ENCODE measurements at places on chromosomes 5 and 9. TPM values are rescaled to one million over a fixed set of nuclear protein-coding genes. Genes with fewer than 3 reads are reported as not detected.
A peak's percentile ranks its signal among the peaks of the same experiment; 100 is the strongest.

DNA sequence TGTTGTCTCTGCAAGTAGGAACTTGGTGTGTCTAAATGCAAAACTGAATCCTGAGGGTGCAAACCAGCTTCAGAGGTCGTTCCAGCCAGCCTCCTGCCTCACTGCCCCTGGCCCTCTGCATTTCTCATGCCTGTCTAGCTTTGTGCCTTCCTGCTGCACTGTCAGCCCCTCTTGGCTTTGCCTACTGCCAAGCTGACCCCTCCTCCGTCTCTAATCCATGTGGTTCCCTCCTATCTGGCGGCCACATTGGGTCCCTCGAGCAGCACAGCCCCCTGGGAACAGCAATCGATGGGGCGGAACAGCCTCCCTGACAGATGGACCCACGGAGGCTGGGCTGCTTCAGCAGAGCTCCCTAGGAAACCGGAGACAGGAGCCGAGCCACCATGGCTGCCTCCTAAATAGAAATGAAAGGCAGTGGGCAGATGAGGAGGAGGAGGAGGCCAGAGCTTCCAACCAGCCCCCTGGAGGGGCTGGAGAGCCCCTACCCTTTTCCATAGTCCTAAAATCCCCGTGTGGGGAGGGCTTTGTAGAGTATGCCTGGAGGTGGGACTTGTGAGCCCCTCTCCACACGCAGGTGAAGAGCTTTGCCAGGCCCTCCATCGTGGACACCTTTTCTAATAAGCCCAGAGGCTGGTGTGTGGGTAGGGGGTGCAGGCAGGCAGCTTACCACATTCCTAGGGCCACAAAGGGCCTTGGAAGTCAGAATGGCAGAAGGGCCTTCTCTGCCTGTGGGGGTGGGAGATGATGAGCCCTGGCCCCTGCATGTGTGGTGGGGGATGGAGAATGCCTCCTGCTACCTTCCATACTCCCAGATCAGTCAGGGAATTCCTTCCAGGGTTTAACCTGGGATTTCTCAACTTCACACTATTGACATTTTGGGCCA is 9.2 kb upstream of the CXXC5 start:
- no peaks in the 10 kb centered on the region for H3K27me3 ChIP-seq
- H3K27ac ChIP-seq = peak overlapping the region; percentile 91
- peak; percentile 85 for DNase-seq
- H3K4me3 ChIP-seq = no peak overlapping the region
- peaks cover 67% of the 10 kb centered on the region for H3K4me1 ChIP-seq
- no peaks in the 10 kb centered on the region for H3K36me3 ChIP-seq

DNA sequence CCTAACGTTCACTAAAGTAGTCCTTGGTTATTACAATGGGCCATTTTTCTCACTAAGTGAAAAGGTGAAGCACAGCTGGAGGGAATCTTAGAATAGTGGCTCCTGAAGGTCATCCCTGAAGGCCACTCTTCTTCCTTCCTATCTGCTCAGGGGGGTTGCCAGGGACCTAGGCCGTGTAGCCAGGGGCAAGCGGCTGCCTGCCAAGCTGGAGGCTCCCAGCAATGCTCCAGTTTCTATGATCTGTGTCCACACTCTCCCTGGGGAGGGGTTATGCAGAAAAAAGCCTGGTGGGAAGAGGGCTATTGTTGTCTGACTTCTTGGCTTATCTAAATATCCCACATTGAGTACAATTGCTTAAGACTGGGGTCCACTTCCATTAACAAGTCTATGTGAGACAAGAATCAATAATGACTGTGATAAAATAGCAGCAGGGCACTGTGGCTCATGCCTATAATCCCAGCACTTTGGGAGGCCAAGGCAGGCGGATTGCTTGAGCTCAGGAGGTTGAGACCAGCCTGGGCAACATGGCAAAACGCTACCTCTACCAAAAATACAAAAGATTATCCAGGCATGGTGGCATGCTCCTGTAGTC is 3.8 kb downstream of the NMRK1 start:
- DNase-seq = no peak
- no peaks in the 10 kb centered on the region for H3K36me3 ChIP-seq
- H3K27ac ChIP-seq = peak overlapping the region; percentile 58
- no peaks in the 10 kb centered on the region for H3K27me3 ChIP-seq
- no peak overlapping the region for H3K4me3 ChIP-seq
- H3K4me1 ChIP-seq = peaks cover 33% of the 10 kb centered on the region

DNA sequence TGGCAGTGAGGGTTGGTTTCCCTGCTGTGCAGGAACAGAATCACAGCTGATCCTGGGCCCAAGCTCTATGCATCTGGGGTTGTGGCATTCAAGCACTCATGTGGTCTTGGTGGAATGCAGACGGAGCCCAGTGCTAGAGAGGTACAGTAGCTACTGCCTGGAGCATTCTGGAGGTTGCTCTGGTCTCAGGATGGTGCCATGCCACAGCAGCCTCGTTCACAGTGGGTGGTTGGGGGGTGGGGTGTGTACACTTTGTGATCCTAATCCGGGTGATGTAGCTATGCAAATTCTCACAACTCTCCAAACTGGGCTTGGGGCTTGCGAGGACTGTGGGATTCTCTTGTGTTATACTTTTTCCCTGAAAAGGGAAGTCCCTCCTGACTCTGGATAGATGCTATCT is 45.2 kb downstream of the FGD3 start:
- H3K27ac ChIP-seq = no peak overlapping the region
- no peak for DNase-seq
- no peaks in the 10 kb centered on the region for H3K27me3 ChIP-seq
- no peaks in the 10 kb centered on the region for H3K4me1 ChIP-seq

DNA sequence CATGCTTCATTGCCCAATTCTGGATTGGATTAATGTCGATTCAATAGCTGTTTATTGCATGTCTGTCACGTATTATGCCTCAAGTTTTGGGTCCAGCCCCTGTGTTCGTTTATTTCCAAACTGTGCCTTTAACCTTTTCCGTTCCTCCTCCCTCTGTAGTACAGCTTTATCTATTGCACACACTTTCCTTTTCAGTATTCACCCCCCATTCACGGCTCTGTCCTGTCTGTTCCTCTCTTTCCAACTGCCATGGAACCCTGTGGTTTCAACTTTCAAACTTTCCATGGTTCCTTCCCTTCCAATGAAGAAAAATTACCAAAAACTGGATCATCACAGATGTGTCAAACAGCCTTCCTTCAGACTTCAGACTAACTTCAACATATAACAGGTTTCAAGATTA is 17.1 kb downstream of the SMARCA2 start:
- DNase-seq = no peak
- peaks cover 46% of the 10 kb centered on the region for H3K4me1 ChIP-seq
- H3K4me3 ChIP-seq = no peak overlapping the region
- no peaks in the 10 kb centered on the region for H3K27me3 ChIP-seq

DNA sequence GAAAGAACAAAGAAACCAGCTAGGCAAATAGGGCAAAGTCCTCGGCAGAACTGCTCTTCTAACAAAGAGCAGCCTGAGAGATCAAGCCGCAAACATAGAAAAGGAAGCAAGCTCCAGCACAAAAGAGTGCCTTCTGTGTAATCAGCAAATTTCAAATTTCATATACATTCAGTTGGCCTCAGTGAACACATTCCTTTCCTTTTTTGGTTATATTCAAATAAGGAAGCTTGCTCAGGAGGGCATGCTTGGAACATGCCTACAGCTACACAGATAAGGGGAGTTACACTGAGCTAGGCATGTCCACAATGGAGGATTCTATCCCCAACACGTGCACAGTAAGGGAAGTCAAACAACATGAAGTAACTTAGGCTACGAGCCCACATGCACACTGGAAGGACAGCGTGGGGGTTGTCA is 23.4 kb downstream of the IL33 start:
- no peak overlapping the region for H3K4me3 ChIP-seq
- H3K36me3 ChIP-seq = no peaks in the 10 kb centered on the region
- H3K27me3 ChIP-seq = no peaks in the 10 kb centered on the region
- H3K4me1 ChIP-seq = peaks cover 5% of the 10 kb centered on the region

- H3K4me3 ChIP-seq = no peak overlapping the region
- no peak overlapping the region for H3K27ac ChIP-seq
- peaks cover 13% of the 10 kb centered on the region for H3K4me1 ChIP-seq
- no peaks in the 10 kb centered on the region for H3K27me3 ChIP-seq
- peaks cover 10% of the 10 kb centered on the region for H3K36me3 ChIP-seq
Measured at GRCh38 chr9:81622471-81623255, 66.7 kb downstream of the TLE1 start.

GRCh38 chr5:150703762-150704161 is 2.9 kb upstream of the RBM22 start:
- H3K27me3 ChIP-seq = no peaks in the 10 kb centered on the region
- no peak overlapping the region for H3K27ac ChIP-seq

- DNase-seq = no peak
- no peaks in the 10 kb centered on the region for H3K27me3 ChIP-seq
- H3K27ac ChIP-seq = no peak overlapping the region
- no peak overlapping the region for H3K4me3 ChIP-seq
- H3K36me3 ChIP-seq = no peaks in the 10 kb centered on the region
- no peaks in the 10 kb centered on the region for H3K4me1 ChIP-seq
Measured at GRCh38 chr5:127924606-127925005, 159.0 kb upstream of the SLC12A2 start.

GRCh38 chr5:172188893-172189692 is 1.1 kb upstream of the STK10 start:
- H3K4me3 ChIP-seq = peak overlapping the region; percentile 75
- no peaks in the 10 kb centered on the region for H3K27me3 ChIP-seq
- H3K27ac ChIP-seq = peak overlapping the region; percentile 89
- H3K4me1 ChIP-seq = peaks cover 24% of the 10 kb centered on the region
- H3K36me3 ChIP-seq = no peaks in the 10 kb centered on the region

- no peaks in the 10 kb centered on the region for H3K27me3 ChIP-seq
- DNase-seq = no peak
- H3K27ac ChIP-seq = no peak overlapping the region
- no peak overlapping the region for H3K4me3 ChIP-seq
- no peaks in the 10 kb centered on the region for H3K36me3 ChIP-seq
Measured at GRCh38 chr5:3845230-3845629, 249.6 kb downstream of the IRX1 start.

DNA sequence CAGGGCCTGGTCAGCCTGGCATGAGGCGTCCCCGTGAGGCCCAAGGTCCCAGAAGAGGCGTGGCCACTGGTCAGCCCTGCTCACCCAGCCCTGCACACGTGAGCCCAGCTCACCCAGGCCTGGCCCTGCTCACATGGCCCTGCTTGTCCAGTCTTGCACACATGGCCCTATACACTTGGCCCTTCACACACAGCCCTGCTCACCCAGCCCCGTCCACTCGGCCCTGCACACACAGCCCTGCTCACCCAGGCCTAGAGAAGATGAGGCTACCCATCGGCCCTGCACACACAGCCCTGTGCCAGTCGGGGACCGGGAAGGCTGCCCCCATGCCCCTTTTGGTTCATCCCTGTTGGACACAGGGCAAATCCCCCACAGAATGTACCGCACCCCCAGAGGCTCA is 28.4 kb downstream of the ZDHHC11B start:
- H3K27me3 ChIP-seq = no peaks in the 10 kb centered on the region
- peaks cover 31% of the 10 kb centered on the region for H3K4me1 ChIP-seq
- H3K27ac ChIP-seq = no peak overlapping the region

- no peak for DNase-seq
- H3K36me3 ChIP-seq = no peaks in the 10 kb centered on the region
- H3K27ac ChIP-seq = no peak overlapping the region
- no peaks in the 10 kb centered on the region for H3K4me1 ChIP-seq
Measured at GRCh38 chr9:112038017-112038408, 137.1 kb downstream of the SUSD1 start.

DNA sequence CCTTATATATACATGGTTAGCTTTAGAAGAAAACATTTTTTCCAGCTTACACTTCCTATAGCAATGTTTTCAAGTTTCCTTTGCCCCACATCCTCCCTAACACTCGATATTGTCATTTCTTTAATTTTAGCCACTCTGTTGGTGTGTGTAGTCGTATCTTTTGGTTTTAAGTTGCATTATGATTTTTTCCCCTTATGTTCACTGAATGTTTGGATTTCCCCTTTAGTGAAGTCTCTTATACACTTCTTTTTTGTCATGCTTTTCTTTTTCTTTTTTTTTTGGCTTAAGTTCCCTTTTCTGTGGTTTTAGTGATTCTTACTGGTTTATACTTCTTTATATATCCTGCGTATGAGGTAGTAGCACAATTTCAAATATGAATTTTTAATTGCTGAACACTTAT is 58.8 kb downstream of the KDM4C start:
- no peak overlapping the region for H3K27ac ChIP-seq
- DNase-seq = no peak
- no peaks in the 10 kb centered on the region for H3K4me1 ChIP-seq
- H3K36me3 ChIP-seq = no peaks in the 10 kb centered on the region
- H3K27me3 ChIP-seq = no peaks in the 10 kb centered on the region

- H3K27me3 ChIP-seq = peaks cover 8% of the 10 kb centered on the region
- H3K27ac ChIP-seq = peak overlapping the region; percentile 51
- H3K4me3 ChIP-seq = no peak overlapping the region
- H3K4me1 ChIP-seq = peaks cover 61% of the 10 kb centered on the region
- DNase-seq = no peak
- no peaks in the 10 kb centered on the region for H3K36me3 ChIP-seq
Measured at GRCh38 chr9:137299203-137299565, 2.9 kb downstream of the NRARP start.

- no peak for DNase-seq
- no peak overlapping the region for H3K4me3 ChIP-seq
- H3K27me3 ChIP-seq = no peaks in the 10 kb centered on the region
- no peaks in the 10 kb centered on the region for H3K4me1 ChIP-seq
- no peaks in the 10 kb centered on the region for H3K36me3 ChIP-seq
Measured at GRCh38 chr5:94793113-94793815, 174.8 kb downstream of the SLF1 start.

DNA sequence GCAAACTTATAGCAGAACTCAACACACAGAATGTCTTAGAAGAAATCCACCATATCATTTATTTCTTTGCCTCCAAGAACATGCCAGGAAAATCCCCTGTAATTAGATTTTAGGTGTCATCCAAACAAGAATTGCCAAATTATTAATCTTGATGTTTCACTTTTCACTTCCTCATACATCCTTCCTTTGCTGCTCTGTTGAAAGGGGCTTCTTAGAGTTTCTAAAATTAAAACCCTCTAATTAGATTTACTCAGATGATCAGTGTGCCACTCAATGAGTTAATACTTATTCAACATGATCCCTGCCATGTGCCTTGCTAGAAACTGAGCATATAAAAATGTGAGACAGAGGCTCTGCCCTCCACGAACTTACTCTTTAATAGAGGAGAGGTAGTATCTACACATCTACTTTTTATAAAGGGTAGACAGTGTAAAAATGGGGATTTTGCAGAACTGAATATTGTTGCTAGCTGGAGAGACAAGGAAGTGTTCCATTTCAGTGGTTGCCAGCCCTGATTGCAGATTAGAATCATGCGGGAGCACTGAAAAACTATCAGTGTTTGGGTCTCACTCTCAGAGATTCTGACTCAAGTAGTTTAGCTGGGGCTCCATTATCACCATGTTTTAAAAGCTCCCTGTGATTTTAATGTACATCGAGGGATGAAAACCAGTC is 498.4 kb downstream of the TLE4 start:
- no peaks in the 10 kb centered on the region for H3K36me3 ChIP-seq
- no peaks in the 10 kb centered on the region for H3K27me3 ChIP-seq
- H3K4me1 ChIP-seq = no peaks in the 10 kb centered on the region
- H3K4me3 ChIP-seq = no peak overlapping the region
- H3K27ac ChIP-seq = no peak overlapping the region

- H3K4me3 ChIP-seq = no peak overlapping the region
- peaks cover 5% of the 10 kb centered on the region for H3K4me1 ChIP-seq
- no peak overlapping the region for H3K27ac ChIP-seq
- DNase-seq = no peak
Measured at GRCh38 chr9:110344821-110345220, 7.2 kb upstream of the TXNDC8 start.

OMD gene
- 10.3 TPM for total RNA-seq

C8G gene
- not detected for total RNA-seq

SLC6A7 gene
- 0.25 TPM for total RNA-seq

HRCT1 gene
- total RNA-seq = 5.4 TPM

GARIN3 gene
- not detected for total RNA-seq

Data from vagina (tissue), 2 donors.